ENCODE measurements at places on chromosomes 16 and 17.

GRCh38 chr16:79798416-79799053 lies 198.0 kb upstream of the MAF start:
- no peak for DNase-seq

DNA sequence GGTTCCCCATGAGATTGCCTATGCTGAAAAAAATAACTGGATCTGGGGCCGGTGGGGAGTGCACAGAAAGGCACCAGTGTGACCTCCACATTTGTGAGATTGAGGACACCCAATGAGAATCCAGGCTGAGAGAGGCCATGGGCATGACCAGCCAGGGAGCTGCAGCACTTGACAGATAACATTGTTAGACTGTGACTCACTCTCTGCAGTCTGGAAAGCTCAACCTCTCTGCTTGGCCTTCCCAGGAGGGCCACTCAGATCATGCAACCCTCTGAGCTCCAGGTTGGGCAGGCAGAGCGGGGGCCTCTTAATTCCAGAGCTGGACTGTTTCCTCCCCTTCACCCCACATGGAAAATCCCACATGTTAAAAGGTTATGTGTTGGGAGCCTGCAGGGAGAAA lies 30.1 kb downstream of the FZD2 start:
- DNase-seq = peak; percentile 12

- no peak for DNase-seq
Observed at GRCh38 chr16:27111486-27111885, 44.8 kb downstream of the C16orf82 start.

DNA sequence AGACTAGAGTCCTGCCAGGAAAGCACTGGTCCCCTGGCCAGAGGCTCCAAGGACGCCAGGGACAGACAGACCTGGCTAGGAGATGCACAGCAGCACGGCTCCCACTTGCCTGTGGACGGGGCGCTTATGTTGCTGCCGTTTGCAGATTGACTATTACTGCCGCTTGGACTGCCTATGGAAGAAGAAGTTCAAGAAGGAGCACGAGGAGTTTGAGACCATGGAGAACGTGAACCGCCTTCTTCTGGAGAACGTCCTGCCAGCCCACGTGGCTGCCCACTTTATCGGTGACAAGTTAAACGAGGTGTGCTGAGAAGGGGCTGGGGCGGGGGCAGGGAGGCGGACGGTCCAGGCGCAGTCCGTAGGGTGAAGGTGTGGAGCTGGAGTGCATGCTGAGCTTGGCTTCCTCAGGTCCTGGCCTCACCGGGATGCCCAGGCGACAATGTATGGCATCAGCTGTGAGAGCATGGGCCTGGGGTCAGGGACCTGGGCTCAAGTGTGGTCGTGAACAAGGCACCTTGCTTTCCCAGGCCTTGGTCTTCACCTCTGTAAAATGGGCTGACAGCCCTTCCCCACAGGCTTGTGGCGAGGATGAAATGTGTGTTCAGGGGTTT lies 45.6 kb downstream of the ADCY7 start:
- DNase-seq = no peak

DNA sequence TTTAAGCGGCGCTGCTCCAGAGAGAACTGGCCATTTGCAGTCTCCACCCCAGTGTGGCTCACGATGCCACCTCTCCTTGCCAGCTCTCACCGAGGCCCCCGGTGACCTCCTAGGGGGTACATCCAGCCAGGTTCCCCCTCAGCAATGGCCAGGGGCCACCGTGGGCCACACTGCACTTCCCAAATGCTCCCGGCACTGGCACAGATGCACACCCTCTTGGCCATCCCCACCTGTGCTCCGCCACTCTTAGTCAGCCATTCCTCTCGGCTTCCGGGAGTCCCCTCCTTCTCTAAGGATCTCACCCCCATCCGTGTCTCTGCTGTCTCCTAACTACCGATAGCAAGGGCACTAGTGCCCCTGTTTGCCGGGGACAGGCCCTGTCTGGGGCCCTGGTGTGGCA lies 25.8 kb downstream of the MLYCD start:
- DNase-seq = peak; percentile 65

DNA sequence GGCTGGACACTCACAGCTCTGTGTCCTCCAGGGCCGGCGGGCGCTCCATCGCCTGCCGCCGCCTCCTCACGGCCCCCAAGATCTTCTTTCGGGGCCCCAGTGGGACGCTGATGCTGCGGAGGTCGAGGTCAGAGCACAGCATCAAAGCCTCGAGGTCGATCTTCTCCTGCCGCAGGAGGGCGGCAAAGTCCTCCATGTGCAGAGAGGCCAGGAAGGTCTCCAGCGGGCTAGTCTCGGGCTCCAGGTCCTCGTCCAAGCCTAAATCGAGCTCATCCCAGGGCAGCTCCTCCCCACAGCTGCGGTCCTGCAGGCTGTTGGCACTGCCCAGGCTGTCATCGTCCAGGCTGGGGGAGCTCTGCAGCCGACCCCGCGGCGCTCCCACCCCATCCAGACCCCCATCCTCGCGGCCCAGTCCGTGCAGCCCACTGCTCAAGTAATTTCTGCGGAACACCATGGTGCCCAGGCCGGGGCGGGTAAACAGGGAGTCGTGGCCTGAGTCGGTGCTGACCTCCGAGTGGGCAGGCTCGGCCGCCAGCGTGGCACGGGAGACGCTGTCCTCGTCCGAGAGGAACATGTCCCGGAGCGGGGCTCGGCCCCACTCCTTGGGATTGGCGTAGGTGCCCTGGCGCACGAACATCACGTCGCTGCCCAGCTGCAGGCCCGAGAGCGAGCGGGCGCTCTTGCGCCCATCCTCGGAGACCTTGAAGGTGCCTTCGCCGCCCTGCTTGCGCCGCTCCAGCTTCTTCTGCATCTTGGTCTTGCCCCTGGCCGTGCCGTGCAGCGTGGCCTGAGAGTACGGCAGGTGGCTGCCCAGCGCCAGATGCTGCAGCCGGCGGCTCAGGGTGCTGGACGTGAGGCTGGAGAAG lies 3.4 kb downstream of the USH1G start:
- no peak for DNase-seq
